ENCODE measurements at places on chromosomes 16 and 17.

DNA sequence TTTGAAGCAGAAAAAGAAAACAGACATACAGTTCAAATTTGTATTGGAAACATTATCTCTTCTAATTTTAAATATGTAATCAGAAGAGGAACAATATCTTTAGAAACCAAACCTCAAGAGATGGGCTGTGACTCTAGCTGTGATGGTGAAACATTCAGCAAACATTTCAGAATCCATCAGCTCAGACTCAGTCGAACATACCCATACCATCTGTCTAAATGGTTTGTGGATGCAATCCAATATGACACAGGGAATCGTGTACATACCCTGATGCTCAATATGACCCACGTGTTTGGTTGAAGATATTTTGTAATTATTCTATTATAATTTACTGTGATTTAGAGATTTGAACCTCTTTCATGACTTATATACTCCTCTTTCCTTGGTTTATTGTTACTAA is 665.2 kb upstream of the CDH8 start:
- DNase-seq: no peak

- DNase-seq: no peak
Observed at GRCh38 chr17:65193716-65194293, 56.6 kb downstream of the RGS9 start.

- no peak for DNase-seq
Observed at GRCh38 chr16:81752225-81752875, 26.7 kb upstream of the PLCG2 start.

DNA sequence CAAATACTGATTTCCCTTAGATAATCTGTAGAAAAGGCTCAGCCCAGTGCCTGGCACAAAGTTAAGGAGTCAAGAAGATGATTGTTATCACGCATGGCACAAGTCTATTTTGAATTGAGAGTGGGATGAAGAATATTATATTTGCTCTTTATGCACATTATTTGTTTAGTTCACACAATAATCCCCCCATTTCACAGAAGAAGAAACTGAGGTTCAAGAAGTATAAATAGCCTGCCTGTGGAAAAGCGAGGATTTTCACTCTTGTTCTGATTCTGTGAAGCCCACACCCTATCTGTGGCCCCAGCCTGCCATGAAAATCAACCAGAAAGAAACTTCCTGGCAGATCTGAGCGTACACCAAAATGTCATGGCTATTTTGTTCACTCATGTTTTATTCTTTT is 73.0 kb downstream of the YPEL2 start:
- DNase-seq: no peak

DNA sequence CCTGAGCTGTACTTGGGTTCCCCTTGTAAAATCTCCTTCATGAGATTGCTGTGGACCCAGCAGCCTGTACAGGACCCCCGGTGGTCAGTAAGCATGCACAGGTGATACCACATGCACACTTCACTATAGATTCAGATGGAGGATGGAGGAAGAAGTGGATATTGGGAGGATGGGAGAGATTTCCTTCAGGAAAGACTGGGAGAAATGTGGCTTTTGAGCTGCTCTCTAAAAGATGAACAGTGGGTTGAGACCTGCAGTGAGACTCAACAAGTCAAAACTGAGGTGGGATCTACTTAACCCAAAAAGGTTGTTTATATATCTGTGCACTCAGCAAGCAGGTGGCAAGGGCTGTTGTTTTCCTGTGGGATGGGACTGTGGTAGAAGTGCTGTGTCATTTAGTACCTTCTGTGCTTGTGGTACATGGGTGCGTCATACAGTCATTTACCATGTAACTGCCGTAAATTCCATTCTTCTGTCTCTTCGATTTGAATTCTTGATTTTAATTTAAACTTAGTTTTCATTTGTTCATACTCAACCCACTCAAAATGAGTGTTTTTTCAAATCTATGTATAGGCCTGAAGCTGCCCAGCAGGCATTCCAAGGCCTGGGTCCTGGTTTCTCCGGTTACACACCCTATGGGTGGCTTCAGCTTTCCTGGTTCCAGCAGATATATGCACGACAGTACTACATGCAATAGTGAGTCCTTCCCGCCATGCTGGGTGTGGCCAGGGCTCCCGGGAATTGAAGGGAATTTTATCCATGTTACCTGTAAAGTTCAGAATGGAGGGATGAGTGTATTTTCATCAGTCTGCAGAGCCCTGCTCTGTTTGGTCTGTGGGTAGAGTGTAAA is 6.9 kb downstream of the HERPUD1 start:
- no peak for DNase-seq

DNA sequence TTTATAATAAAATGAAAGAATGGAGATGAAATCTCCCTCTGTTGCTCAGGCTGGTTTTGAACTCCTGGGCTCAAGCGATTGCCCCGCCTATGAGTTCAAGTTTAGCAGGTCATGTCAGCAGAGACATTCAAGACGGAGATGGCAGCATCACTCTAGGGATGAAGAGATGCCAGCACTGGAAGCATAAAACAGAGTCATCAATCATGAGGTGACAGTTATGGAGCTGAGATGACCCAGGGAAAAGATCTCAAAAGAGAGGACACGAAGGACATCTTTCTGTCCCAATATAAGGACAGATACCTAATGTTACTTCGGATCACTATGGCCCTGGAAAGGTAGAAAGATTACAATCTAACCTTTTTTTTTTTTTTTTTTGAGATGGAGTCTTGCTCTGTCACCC is 11.0 kb upstream of the LCMT1 start:
- no peak for DNase-seq

DNA sequence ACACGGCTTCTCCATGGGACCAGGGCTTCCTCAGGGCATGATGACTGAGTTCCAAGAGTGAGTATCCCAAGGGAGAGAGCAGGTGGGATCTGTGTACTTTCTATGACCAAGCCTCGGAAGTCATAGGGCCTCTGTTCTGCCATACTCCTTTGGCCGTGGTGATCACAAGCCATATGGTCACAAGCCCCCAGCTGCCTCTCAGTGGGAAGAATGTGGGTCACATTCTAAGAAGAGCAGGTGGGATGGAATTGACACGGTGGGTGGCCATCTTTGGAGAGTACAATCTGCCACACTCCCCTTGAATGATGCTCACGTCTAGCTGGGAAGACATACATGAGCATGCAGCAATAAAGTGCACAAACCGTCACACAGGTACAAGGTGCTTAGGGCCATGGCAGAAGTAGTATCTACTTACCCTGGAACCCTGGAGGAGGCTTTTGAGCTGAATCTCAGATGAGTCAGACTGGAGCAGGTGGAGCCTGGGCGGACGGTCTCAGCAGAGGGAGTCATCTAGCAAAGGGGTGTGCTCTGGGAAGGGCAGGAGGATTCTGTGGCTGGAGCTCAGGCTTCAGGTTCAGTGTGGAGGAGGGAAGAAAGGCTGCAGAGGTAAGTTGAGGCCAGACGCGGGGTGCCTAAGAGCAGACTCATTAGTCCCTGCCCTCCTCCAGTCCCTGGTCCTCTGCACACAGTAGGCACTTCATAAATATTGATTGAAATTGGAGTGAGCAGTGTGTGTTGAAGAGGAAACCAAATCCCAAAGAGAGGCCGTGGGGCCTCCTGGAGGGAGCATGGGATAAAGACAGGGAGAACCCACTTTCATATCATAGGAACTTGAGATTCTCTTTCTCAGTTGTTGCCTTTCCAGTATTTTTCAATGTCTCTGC is 26.6 kb downstream of the GOSR2 start:
- DNase-seq: no peak

GRCh38 chr17:40980596-40980995 is 3.5 kb downstream of the KRT40 start:
- no peak for DNase-seq

GRCh38 chr16:51113236-51114125 is 37.6 kb downstream of the SALL1 start:
- DNase-seq: no peak

DNA sequence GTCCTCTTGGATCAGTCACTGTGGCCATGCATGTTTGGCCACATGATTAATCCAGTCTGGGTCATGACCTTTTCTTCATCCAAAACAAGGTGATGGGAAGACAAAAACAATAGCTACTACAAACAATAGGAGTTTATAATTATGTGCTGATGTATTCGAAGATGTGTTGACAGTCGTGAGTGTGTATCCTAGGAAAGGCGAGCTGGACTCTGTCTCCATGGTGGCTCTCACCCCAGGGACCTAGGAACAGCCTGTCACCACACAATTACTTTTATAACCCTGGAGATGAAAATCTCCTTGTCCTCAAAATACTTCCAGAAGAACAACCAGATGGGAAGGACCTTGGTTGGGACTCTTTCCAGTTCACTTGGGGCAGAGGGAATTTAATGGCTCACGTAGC is 9.8 kb upstream of the PLK1 start:
- DNase-seq: no peak

DNA sequence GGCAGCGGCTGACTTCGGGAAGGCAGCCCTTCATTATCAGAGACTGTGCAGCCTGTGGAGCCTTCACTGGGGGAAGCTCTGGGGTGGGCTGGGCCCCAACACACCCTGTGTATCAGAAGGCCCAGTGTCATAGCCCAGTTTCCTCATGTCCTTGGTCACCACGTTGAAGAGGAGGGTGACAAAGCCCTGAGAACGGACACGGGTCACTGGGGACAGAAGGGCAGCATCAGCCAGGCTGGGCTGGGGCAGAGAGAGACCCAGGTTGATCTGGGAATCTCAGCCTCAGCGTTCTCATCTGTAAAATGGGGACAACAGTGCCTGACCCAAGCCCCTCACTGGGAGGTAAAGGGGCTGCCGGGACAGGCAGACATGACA is 19.3 kb downstream of the B9D1 start:
- DNase-seq: no peak

- DNase-seq: no peak
Observed at GRCh38 chr17:5809056-5809455, 224.7 kb upstream of the NLRP1 start.

GRCh38 chr17:8125947-8126490 is 2.1 kb upstream of the HES7 start:
- DNase-seq: no peak

DNA sequence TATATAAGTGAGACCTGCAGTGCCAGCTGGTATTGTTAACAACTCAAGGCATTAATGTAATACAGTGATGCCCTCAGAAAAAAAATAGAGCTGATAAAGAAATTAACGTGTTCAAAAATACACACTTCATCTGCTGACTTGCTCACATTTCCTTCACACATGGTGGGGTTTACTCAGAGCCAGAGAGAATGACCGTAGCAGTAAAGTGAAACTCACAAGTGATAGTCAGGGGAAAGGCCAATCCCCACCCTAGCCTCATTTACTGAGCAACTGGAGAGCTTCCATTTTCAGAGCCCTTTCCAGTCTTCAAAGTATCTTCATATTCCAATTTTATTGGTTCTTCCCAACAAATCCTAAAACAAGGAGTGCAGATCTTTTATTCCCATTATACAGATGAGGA is 74.0 kb upstream of the HLF start:
- DNase-seq: no peak

DNA sequence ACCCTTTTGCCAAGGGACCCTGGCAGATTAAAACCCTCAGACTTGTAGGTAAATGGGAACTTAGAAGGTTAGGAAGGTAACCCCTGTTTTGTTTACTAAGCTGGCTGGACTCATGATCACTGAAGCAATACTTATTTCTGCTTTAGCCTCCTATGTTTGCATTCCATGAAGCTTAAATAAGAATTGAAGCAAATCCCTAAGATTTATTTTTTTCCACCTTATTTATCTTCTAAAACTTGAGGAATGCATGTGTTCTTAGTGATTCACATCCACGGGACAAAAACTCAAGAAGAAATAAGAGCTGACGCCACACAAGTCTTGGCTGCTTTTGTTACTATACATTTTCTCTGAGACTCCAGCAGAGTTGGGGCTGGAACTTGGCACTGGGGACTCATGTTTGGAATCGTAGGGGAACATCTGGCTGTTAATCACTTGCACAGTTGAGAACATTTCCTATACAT is 35.5 kb downstream of the CLUAP1 start:
- DNase-seq: no peak

GRCh38 chr16:87418216-87418615 is 26.1 kb downstream of the MAP1LC3B start:
- no peak for DNase-seq

- no peak for DNase-seq
Observed at GRCh38 chr17:67528751-67529436, 151.8 kb downstream of the PITPNC1 start.

DNA sequence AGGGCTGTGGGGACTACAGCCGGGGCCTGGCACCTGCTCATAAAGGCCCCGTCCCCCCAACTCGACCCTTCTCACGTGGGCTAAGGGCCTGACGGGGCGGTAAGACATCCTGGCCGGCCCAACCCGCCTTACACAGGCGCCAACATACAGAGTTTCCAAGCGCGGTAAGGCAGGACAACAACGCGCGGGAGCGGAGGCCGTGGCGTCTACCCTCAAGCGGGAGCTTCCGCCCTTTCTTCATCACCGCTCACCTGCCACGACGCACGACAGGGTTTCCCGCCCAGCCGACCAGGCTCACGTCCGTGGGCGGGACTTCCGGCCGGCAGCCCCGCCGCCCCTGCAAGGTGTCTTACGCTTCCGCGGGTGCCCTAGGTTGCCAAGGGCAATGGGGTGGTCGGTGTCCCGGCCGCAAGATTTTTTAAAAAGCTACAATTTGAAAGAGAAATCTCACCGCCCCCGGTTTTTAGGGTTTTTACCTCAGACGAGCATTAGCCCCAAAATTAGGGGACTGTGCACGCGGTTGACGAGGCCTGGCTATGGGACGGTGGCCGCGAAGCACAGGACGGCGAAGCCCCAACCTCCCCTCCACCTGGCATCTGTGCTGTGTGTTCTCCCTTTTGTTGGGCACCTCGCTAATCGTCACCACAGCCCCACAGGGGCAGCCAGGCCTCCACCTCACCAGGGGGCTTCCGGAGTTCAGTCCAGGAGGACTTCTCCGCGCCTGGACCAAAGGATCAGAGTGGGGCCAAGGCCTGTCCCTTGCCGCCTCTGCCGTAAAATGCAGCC is at the start of gene TERB1:
TSS of gene TERB1 (minus strand) at position 265 of the 786 bp plus-strand sequence. CDS start 4,786 bp downstream, outside the sequence.
- DNase-seq: no peak
